ENCODE measurements at places on chromosomes 11 and 22. TPM values are rescaled to one million over a fixed set of nuclear protein-coding genes. Genes with fewer than 3 reads are reported as not detected.

Gene C11orf42
- not detected for total RNA-seq

Gene LMNTD2
- 1.8 TPM for total RNA-seq

Gene DMC1
- 0.91 TPM for total RNA-seq

Gene RBMXL2
- total RNA-seq = 0.51 TPM

Gene OR4D5
- not detected for total RNA-seq

Gene CEND1
- total RNA-seq = 0.40 TPM

Gene OR2AG2
- total RNA-seq = 0.46 TPM

Gene DKK3
- total RNA-seq = 165 TPM

Gene OR8G5
- total RNA-seq = not detected

Gene OR52I1
- not detected for total RNA-seq

Gene CYP2R1
- total RNA-seq = 11.6 TPM

Gene KDM4D
- 1.0 TPM for total RNA-seq

Gene GLYAT
- total RNA-seq = not detected

Gene STK33
- total RNA-seq = 3.4 TPM

Gene CALCB
- not detected for total RNA-seq

Gene PTPMT1
- 44.6 TPM for total RNA-seq

Gene CASTOR1
- 8.1 TPM for total RNA-seq

Gene ZNF214
- total RNA-seq = 1.7 TPM

Gene C11orf87
- total RNA-seq = not detected

Gene TRIM6
- total RNA-seq = 5.6 TPM

Gene IFITM1
- 4.0 TPM for total RNA-seq

Gene TH
- total RNA-seq = not detected

Gene OR10W1
- total RNA-seq = not detected

Gene RAG2
- not detected for total RNA-seq

Gene FXYD6
- 1.9 TPM for total RNA-seq

Gene ESAM
- total RNA-seq = 303 TPM

Gene TEAD1
- 43.2 TPM for total RNA-seq

Gene ZNF215
- 6.0 TPM for total RNA-seq

Gene CRYBA4
- not detected for total RNA-seq

Gene FERMT3
- 64.4 TPM for total RNA-seq

Gene LRRN4CL
- total RNA-seq = 0.37 TPM

Gene TRIM29
- not detected for total RNA-seq

Gene C11orf16
- total RNA-seq = not detected
